ENCODE measurements at places on chromosomes 2 and 18.

DNA sequence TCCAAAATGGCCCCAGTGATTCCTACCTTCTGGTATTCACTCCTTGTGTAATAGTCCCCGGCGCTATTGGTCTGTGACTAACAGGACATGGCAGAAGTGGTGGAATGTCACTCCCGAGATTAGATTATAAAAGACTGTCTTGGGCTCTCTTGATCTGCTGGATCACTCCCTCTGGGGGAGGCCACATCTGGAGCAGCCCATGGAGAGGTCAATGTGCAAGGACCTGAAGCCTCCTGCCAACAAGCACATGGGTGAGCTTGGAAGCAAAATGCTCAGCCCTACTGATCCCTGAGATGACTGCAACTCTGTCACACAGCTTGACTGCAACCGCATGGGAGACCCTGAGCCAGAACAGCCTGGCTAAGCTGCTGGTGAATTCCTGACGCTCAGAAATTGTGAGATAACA lies 94.3 kb upstream of the GLI2 start:
- no peak for DNase-seq

DNA sequence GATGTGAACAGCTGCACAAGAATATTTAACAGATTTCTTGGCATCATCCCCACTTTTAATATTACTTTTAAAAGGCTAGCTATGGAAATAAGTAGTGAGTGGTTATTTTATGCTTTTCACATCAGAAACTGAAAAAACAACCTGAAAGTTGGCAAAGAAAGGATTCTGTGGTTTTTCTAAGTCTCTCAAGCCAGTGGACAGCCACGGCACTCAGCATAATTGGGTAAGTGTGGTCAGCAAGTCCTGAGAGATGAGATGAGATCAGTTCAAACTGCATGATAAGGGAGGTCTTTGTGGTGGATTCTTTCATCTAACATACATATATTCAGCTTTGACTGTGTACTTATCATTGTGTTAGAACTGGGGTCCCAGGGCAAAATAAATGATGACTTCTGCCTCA lies 105.2 kb downstream of the LYPD6B start:
- DNase-seq: no peak

DNA sequence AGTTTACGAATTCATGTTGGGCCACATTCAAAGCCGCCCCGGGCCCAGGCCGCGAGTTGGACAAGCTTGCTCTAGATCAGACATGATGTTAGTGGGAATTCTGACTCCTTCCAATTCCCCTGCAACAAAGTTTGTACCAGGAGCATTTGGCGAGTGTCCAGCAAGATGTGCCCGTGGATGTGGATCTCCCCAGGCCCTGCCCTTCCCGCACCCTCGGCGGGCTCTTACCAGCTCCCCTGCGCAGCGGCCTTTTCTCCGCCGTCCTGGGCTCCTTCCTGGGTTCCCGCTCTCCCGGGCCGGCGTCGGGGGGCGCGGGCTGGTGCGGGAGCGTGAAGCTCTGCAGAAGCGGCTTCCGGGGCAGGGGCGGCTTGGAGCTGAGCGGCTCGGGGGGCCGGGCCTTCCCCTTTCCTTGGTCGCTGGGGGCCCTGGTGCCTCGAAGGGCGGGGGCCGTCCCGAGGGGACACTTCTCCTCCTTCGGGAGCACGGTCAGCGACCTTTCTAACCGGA lies 90.8 kb upstream of the MGAT4A start:
- no peak for DNase-seq

- DNase-seq: peak; percentile 73
These were observed 85.2 kb upstream of the NDUFV2 start for GRCh38 chr18:9017167-9017904.

DNA sequence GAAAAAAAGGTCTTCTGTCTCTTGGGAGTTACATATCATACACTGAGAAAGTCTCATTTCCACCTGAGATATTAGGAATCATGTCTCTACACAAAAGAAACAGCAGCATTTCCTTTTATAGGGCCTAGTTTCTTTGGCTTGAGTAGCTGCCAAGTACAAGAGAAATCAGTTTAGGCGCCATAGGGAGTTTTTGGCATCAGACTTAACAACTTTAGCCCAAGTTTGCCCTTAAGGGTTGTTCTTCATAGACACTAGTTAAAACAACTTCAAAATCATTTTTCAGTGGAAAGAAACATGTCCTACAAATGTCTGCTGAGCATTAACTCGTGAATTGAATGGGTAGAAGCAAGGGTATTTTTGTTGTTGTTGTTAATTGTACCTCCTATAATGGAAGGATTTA lies 587.0 kb upstream of the DSEL start:
- DNase-seq: no peak

GRCh38 chr18:55501579-55501978 lies 86.4 kb downstream of the TCF4 start:
- DNase-seq: no peak

DNA sequence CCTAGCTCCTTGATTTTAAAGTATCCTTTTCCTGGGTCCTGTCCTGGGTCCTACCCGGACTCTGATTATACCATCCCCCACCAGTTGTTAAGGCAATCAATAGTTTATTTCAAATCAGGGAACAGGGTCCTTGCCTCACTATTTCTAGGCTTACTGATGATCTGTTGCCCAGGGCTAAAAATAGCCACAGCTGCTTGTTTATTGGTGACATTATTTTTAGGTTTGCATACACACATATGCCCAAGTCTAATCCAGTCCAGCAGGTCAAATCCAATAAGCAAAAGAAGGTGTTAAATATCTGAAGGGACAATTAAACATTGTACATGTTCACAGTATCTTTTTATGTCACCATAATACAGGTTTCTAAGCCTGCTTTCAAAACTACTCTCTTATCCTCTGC lies 66.0 kb downstream of the RAB10 start:
- no peak for DNase-seq

GRCh38 chr2:129894616-129895015 lies 84.8 kb upstream of the RAB6C start:
- no peak for DNase-seq

GRCh38 chr2:165699946-165700345 lies 94.1 kb downstream of the GALNT3 start:
- DNase-seq: no peak

- DNase-seq: no peak
These were observed 16.4 kb upstream of the ZNF385B start for GRCh38 chr2:179877601-179878364.

DNA sequence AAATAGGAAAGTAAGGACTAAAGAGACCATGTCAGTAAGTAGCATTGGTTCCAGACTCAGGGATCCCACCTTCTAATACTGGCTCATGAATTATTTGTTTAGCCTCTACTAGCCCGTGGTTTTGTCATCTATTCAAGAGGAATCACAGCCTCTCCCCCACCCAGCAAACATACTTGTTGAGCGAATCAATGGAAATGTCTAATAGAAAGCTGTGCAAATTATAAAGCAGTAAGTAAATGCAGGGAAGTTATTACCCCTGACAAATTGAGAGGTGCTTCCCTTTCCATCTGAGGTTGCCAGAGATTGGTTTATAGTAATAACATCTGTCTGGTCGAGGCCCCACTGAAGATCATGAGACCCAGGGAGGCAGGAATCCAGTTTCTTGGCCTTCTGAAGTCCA lies 219.3 kb upstream of the OSR1 start:
- no peak for DNase-seq

- DNase-seq: no peak
These were observed 195.1 kb upstream of the LRP1B start for GRCh38 chr2:142325870-142326269.

- DNase-seq: no peak
These were observed 100.3 kb upstream of the PMAIP1 start for GRCh38 chr18:59799383-59800015.

GRCh38 chr2:147456779-147457178 lies 388.1 kb upstream of the ACVR2A start:
- DNase-seq: no peak

- DNase-seq: no peak
These were observed 258.7 kb downstream of the TTC32 start for GRCh38 chr2:19643117-19643518.
